ENCODE measurements at places on chromosomes 6 and 20.

DNA sequence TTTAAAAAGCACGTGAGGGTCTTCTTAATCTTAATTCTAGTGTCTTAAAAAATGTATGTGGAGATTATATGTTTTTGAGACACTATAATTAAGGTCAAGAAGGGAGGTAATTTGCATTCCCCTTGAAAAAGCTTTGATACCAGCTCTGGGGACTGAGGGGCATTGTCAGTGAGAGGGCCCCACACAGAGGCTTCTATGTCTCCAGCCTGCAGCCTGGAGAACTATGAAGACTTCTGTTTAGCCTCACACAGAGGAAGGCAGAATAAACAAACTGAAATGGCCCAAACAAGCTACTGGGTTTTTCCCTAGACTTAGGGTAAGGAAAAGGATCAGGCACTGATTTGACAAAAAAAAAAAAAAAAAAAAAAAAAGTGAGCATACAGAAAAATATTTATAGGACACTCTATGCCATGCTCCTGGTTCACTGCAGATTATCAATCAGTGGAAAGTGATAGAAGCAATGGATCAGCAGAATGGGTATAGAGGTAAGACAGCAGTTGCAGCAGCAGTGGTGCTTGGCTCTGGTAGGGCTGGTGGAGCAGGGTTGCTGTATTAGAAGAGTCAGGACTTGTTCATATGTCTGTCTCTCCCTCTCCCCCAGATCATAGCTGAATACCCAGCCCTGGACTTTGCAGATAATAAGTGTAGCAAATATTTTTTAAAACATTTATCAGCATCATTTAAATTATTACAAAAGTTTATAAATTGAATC, 85.4 kb downstream of the KLHL32 start:
- no peak for DNase-seq

DNA sequence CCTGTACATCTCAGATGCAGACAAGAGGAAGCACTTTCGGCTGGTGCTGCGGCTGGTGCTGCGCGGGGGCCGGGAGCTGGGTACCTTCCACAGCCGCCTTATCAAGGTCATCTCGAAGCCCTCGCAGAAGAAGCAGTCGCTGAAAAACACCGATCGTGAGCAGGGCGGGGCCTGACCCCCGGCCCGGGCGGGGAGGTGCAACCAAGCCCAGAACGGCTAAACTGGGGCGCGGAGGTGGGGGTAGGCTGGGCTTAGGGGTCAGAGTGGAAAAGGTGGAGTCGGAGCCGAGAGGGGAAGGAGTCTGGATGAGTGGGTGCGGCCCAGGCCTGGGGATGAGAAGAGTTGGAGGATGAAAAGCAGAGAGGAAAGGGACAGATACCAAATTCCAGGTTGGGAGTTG, 4.1 kb upstream of the MATN4 start:
- no peak for DNase-seq

- no peak for DNase-seq
These were observed 57.1 kb downstream of the YTHDF1 start for GRCh38 chr20:63158845-63159244.

DNA sequence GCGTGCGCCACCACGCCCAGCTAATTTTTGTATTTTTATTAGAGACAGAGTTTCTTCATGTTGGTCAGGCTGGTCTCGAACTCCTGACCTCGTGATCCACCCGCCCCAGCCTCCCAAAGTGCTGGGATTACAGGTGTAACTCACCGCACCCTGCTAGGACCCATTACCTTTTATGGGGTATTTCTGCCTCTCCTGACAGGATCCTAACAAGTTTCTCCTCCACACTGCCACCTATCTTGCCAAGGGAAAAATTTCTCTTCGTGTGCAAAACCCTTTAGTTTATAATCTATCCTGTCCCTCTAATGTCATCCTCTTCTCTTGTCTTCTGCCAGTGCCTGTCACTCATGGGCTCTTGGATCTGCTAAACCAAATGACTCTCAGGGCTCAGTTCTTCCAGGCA, 1.9 kb downstream of the STMND1 start:
- DNase-seq: no peak

DNA sequence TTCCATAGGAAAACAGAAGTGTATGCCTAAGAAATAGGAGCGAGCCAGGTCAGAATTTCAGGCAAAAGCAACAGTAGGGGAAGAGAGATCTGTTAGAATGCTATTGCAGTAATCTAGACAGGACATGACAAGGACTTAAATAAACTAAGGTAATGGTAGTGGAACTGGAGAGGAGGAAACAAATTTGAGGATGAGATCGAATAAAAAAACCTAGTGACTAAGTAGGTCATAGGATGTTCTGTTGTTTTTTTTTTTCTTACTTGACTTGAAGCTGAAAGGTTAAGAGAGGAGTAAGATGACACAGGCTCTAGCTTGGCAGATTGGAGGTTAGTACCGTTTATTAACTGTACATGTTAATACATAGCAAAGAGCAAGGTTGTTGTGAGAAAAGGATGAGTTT, 28.6 kb downstream of the ORC3 start:
- DNase-seq: no peak

DNA sequence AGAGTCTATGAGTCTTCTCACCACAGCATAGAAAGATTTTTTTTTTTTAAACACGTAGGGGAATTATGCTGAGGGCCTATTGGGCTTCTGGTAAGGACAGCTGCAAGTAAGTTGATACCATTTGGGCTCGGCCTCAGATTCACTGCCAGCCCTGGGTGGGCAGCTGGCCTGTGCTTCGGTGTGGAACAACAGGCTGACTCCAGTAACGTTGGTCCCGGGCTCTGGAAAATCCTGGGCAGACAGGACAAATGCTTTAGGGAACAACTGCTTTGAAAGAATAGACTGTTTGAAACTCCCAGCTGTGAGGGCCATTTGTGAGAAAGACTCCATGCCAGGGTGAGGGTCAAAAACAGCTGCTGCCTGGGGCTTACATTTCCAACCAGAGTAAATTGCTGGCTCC, 366.5 kb downstream of the QKI start:
- DNase-seq: no peak

DNA sequence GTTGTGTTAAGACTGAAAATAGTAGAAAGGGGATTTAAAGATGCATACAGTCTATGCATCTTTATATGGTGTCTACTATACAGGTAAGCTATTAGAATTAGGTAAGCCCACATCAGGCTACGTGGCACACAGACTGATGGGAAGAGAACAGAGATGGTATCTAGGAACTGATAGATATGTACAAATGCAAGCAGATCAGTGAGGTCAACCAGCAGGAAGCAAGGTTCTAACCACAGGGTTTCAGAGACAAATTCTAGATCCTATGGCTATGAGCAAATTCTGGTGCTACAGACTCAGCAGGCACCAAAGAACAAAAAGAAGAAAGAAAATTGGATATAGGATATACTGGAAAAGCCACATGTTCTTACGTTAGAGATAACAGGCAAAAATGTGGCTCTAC, 110.6 kb downstream of the TRDN start:
- DNase-seq: no peak

GRCh38 chr6:147154454-147154853, 49.8 kb upstream of the STXBP5 start:
- DNase-seq: no peak

GRCh38 chr6:15974817-15975216, 154.1 kb upstream of the MYLIP start:
- DNase-seq: no peak

DNA sequence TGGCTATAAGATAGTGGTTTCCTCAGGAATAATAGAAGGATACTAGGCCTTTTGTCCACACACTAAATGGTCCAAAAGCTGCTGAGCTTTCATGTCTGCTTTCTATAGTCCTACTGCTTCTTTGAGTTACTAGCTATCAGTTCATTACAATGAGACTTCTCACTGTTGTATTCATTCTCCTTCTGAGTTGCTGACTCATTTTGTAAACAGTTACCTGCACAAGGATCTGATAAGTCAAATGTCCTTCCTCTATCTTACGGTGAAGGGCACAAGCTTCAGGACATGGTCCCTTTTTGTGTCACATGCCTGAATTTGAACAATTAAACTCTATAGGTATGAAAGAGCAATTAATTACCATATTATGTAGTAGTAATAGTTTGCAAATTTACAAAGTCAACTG, 90.5 kb downstream of the MAN1A1 start:
- DNase-seq: no peak

DNA sequence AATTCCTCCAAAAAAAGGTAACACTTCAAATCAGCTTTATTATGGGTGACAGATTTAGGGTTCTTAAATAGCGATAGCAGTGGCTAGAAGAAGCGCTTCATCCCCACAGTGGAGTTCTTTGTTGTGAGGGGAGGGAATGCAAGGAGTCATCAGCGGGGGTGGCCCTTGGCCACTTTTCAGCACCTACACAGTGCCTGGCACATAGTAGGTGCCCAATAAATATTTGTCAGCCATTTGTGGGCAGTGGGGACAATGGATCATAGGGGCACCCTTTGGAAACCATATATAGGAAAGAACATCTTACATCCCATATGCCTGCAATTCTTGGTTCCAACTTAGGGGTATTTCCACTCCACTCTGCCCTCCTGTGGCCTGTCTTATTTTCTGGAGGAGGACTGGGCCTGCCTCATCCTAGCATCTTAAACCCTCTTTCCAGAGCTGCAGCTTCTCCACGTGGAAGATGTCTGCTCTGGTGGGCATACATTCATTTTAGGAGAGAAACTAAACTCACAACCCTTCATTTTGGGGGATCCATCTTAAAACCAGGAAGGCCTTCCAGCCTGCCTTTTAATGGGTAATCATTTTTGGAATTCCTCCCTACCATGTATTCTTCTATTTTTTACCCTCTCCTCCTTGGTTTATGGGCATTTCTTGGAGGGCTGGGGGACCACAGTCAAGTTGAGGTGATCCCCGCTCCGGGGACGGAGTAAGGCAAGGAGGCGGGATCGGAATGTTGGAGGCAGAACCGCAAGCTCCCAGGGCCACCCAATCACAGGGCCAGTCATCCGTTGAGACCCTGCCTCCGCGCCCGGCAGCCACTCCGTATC, 2.6 kb upstream of the GPSM3 start:
- DNase-seq: no peak

GRCh38 chr6:101108286-101108685, 227.2 kb upstream of the ASCC3 start:
- no peak for DNase-seq

GRCh38 chr6:85574932-85575598, 18.6 kb downstream of the SNX14 start:
- DNase-seq: no peak

DNA sequence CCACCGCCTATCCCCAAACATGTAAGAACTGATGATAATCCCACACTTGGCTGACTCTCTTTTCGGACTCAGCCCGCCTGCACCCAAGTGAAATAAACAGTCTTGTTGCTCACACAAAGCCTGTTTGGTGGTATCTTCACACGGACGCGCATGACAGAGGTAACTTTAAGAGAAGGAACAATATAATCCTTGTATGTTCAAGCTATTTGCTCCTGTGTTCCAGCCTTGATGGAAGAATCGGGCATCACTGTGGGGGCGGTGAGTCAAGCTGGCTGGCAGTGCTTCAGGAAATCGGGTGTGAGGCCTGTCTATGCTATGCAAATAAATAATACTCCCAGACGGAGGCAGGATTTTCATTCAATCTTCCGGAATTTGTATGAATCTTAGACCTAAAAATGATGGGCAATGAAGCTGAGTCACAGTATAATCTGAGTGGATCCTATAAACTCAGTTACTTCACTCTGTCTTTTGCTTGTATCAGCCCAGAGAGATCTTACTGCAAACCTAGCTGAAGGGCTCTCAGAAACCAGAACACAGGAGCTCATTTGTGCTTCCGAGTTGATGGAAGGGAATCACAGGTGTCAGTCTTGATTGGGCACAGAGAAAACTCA, 45.2 kb upstream of the NT5E start:
- no peak for DNase-seq

GRCh38 chr6:7235712-7236305, 77.2 kb downstream of the SSR1 start:
- DNase-seq: no peak

GRCh38 chr6:26553264-26553634, 15.1 kb downstream of the HMGN4 start:
- peak; percentile 75 for DNase-seq

DNA sequence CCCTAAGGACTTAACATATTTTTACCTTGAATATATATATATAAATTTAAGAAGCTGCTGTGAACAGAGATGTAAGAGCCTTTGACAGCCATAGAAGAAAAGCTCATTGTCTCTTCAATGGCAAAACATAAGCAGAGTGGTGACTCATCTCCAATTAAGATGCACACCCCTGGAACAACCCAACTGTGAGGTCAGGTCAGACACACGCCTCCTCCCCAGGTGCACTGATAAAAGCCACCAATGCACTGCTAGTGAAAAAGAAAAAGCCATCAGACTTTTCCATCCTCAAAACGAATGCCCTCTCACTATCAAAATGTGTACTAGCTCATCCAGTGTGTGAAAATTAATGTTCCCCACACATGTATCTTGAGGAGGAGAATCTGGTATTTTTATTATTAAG, 100.1 kb downstream of the SMLR1 start:
- DNase-seq: no peak

DNA sequence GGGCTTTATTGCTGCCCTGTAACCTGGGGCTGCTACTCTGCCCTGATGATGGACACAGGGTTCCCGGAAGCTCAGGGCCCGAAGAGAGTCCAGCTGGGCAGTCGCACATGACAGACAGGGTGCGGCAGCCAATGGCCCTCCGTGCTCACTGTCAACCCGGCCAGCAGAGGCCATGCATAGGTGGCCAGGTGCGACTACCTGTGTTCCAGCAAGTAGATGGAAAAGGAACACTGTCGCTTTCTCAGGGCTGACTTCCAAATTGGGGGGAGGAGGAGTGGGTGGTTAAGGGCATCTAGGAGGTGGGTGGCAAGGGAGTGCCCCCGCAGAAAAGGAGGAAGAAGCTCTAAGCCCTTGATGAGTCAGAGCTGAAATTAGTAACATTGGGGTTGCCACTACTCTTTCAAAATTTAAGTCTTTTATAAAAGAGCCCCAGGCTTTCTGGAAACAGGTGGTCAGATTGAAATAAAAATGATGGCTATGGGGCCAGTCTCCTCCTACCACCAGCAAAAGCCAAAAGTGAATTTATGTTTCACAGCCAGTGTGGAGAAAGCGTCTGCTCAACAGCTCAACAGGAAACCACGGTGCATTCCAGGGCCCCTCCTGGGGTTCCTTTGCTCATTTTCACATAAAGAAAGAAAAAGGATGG, 2.3 kb upstream of the RAMACL start:
- no peak for DNase-seq

GRCh38 chr6:134588267-134588666, 270.4 kb upstream of the SGK1 start:
- DNase-seq: no peak

- no peak for DNase-seq
These were observed 200.3 kb downstream of the EPM2A start for GRCh38 chr6:145534989-145535388.

- no peak for DNase-seq
These were observed 106.3 kb downstream of the SLC23A2 start for GRCh38 chr20:4894981-4895381.

- no peak for DNase-seq
These were observed at the start of gene PROKR2 for GRCh38 chr20:5316188-5317158. Gene PROKR2, minus strand, starts transcription at chr20:5316954. Its CDS starts 2,585 bp downstream, at chr20:5314369.

GRCh38 chr20:50625986-50626677, 65.2 kb downstream of the RIPOR3 start:
- DNase-seq: no peak

GRCh38 chr6:109039795-109040194, 54.9 kb downstream of the SESN1 start:
- DNase-seq: no peak

GRCh38 chr6:87473419-87473903, 687 bp downstream of the SLC35A1 start:
- DNase-seq: peak; percentile 57

GRCh38 chr20:48709744-48710143, 118.1 kb downstream of the PREX1 start:
- no peak for DNase-seq
